ENCODE measurements at places on chromosomes 5 and 9.

GRCh38 chr5:5650242-5650641 is 227.8 kb downstream of the ICE1 start:
- DNase-seq = no peak

DNA sequence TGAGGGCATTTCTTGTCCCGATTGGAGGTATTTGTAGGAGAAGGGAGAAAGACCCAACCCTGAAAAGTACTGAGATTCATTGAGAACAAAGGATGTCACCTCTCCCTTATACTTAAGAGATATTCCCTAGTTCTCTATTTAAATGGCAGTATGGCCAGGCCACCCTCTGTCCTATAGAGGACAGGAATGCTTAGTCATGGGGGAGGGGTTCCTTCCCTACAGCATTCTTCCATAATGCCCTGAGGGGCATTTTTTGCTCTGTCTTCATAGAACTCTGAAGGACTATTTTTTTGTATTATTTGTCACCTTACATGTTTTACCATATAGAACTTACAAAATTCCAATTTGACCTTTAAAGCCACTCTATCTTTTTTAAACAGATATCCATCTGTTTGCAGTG is 176.3 kb downstream of the TMEM161B start:
- no peak for DNase-seq

GRCh38 chr9:18173923-18174322 is 300.0 kb upstream of the ADAMTSL1 start:
- no peak for DNase-seq

DNA sequence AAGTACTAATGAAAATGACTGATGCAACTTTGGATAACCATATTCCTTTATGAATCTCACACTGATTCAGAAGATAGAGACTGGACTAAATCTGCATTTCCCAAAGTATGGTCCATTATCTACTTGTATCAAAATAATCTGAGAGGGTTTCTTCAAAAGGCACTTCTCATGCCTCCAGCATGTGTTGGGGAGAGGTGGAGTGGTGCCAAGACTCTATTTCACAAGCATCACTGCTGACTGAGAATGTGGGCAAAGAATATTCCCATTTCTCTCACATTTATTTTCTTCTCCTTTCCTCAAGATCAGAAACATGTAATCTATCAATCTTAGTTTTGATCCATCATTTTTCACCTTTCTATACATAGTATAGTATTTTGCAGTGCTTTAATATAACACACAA is 135.4 kb downstream of the GABRB2 start:
- DNase-seq = no peak

DNA sequence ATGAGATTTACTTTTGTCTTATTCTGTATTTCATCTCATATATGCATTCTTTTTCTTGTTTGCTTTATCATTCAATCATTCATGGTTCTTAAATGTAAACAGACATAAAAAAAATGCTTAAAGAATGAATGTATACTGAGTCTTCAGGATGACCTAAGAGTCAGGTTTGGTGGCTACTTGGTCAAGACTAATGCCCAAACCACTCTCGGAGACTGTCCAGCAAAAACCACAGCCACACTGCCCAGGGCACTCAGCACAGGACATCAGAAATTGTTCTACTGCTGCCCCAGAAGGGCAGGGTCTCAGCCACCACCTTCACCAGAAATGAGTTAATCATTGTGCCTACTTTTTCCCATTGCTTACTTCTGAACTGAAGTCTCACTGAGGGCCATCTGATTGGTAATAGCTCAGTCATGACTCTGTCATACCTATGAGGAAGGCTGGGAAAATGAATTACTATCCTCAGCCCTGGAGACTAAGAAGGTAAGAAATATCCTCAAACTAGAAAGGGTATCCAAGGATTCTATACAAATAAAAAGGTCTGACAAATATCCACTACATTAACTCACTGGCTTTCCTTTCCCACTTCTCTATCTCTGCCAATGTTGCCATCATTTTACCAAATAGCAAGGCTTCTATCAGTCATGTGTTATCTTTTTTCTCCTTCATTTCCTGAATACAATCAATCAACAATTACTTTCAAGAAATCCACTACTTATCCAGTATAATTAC is 236.1 kb downstream of the CETN3 start:
- DNase-seq = no peak

GRCh38 chr5:74295676-74296075 is 344.9 kb downstream of the ENC1 start:
- DNase-seq = no peak

GRCh38 chr5:139650031-139650688 is 2.0 kb downstream of the CXXC5 start:
- DNase-seq = no peak

DNA sequence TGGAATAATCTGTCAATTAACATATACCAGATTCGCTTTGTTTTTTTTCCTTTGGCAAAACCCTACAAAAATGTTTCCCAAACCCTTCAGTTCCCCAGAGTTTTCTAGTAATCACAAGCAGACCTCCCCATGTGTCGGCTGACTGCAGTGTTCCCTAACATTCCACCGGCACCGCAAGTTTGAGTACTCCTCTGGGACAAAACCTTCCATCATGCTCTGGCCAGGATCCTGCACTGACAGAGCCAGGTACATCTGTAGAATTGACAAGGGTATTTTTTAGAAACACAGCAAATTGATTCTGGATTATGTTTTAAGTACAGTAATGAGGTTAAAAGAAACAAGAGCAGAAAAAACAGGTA is 174.7 kb downstream of the GAS1 start:
- no peak for DNase-seq

GRCh38 chr5:123180178-123180577 is 91.1 kb downstream of the PRDM6 start:
- no peak for DNase-seq

- no peak for DNase-seq
Measured at GRCh38 chr5:90562341-90562740, 3.7 kb downstream of the ADGRV1 start.

GRCh38 chr5:105947461-105947860 is 1723.3 kb downstream of the EFNA5 start:
- DNase-seq = no peak

DNA sequence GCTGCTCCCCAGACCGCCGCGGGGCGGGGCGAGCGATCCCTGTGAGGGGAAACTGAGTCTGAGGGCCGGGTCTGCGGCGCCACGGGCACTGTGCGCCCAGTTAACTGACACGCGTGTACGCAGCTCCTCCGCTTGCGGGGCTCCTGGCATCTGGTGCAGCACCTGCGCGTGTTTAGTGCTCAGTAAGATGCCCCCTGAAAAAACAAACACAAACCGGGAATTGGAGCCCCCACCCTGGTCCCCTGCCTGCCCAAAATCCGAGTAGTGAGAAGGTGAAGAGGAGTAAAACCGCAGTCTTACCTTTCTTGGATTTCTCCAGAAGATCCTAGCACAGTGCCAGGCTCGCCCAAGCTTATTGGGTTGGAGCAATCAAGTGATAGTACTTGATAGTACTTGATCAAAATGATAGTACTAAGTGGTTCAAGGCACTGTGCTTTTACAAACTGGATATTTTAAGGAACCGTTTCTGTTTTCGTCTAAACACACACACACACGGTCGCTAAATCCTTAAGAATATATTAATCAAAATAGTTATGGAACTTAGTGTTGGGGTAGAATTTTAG is 2.7 kb upstream of the TRAF1 start:
- no peak for DNase-seq

DNA sequence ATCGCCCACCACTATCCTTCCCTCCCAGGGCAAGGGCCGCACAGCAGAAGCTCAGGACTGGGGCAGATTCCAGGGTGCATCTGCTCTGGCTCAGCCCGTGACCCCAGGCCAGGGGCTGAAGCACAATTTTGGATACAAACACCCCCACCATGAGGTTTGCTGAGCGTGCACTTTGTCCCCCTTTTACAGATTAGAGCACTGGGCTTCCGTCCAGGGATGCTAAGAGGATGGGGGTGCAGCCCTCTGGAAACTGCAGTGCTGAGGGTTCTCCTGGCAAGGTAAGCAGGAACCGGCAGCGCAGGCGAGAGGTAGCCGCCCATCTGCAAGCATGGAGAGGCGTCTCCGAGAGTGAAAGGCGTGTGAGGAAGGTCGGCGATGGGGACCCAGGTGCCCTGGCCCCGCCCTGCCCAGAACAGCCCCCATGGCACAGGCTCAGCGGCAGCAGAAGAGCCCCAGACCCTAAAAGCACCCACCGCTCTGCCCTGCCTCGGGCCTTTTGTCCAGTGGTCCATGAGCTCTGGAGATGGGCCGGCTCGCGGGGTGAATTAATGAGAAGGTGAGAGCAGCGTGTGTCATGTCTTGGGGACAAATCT is 54.5 kb upstream of the OLFM1 start:
- DNase-seq = no peak

DNA sequence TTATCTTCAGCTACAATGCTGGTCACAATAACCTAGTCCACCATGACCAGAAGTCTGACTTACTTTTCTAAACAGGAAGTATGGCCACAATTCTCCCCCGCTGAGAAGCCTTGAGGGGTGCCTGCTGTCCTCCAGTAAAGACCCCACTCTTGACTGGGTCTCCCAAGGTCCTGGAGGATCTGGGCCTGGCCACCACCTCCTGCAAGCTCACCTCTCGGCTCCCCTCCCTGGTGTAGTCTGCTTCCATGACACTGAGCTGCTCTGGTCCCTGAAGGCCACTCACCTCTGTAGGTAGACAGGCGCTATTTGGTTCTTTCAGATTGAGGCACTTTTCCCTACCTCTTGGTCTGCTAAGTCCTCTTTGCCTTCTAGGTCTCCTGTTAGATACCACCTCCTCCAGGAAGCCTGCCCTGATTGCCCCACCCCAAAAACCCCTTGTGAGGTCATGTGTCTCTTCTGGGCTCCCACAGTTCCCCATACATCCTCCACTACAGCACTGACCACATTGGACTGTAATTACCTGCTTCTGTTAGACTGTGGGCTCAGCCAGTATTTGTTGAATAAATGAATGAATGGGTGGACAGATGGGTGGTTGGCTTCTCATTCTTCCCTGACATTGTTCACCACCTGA is 62.6 kb upstream of the IER5L start:
- no peak for DNase-seq

DNA sequence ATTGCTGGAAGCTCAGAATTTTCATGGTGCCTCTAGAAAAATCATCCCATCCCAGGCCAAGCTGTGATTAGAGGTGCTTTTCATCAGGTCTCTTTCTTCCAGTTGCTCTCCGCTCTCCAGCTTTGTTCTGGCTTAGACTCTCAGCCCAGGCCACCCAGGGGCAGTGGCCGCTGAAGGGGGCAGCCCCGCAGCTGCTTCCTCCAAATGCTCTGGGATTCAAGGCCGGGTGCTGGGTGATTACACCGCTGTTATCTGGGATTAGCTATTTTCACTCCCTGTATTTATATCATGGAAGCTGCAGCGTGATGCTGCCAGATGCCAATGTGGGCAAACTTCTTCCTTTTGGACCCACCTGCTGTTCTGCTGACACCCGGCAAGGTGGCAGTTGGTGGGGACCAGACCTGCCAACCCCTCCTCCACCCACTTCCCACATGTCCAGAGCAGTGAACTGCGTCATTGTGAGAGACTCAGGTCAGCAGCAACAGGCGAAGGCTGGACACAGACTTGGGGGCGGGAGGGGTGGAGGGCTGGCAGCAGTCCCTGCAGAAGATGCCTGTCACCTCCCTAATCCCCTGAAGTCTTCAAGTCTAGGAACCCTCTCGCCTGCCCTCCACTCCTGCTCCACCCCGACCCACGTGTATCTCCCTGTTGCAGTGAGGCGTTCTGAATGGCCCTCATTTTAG is 33.9 kb upstream of the NKX2-5 start:
- no peak for DNase-seq

GRCh38 chr5:57232293-57233033 is 58.6 kb downstream of the GPBP1 start:
- DNase-seq = no peak

DNA sequence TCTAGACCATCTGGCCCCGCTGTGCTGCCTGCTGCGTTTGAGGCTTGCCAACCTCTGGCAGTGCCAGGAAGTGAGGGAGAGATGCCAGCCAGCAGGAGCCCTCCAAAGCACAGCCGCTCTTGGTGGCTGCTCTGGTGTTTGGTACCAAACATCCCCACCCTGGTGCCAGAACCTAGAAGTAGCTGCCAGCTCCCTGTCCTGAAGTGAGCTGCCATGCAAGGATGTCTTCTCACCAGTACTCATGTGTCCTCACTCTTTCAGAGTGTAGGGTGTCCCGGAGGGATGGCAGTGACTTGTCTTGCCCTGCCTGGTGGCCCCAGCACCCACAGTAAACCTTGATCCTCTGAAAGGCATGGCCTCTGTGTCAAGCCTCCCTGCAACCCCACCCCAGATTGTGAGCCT is 43.4 kb downstream of the AMBP start:
- no peak for DNase-seq

DNA sequence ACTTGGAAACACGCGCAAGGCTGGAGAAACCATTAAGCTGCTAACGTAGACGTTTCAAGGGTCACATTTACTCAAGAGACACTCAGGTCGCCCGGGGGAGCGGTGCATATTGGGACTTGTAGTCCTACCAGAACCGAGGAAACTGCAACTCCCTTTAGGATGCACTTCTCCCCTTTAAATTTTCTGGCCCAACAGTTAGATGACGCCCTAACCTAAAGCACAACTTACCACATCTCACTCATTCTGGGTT is 384 bp upstream of the DMXL1 start:
- DNase-seq = peak; percentile 67

DNA sequence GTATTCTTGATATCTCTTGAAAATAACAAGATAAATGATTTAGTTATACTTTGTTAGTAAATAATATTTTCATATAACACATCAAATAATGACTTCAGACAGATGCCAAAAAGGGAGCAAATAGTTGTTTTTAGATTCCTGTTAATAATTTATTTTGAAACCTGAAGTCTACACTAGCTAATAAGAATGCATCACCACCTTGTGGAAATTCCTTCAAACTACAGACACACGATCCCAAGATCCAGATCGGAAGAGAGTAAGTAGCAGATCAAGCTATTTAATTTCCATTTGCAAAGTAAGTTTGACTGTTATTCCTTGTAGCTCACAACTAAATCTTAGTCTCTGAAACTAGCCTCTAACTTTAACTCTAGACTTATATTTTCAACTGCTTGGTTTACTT is 35.5 kb upstream of the ISL1 start:
- no peak for DNase-seq

DNA sequence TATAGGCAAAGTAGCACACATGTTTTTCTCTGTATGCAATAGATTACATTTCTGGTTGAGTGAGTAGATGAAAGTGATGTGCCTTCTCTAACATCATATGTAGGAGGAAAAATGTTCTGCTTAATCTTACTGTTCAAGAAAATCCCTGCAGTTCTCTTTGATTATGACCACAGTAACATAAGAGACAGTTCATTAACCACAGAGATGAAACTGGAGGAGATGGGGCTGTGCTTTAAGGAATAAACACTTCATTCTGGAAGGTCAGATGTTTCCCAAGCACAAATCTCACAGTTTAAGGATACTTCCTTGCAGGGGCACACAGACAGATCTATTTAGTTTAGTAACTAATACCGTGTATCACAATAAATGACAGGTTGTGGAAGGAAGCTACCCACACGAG is 150.2 kb downstream of the SEMA5A start:
- DNase-seq = no peak
